ENCODE measurements at places on chromosomes 7 and 10.

- DNase-seq = no peak
Measured at GRCh38 chr10:11326913-11327616, 284.4 kb downstream of the USP6NL start.

DNA sequence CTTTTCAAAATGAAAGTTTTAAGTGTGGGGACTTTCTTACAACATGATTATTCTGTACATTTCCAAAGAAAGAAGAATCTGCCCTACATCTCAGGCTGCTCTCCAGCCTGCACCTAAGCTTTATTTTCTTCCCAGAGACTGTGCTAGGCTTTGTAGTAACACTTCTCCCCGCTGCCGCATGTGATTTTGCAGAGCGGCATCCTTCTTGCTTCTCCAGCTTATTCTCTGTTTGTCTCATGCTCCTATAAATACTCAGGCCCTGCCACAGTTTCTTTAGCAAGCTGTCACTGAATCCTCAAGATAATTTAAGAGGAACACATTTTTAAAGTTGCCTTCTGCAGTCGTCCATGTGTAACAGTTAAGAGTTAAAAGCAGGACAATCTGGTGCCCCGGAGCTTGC, 53.5 kb downstream of the INSYN2A start:
- DNase-seq = no peak

GRCh38 chr7:46738165-46738564, 817.1 kb upstream of the IGFBP3 start:
- no peak for DNase-seq

- no peak for DNase-seq
Measured at GRCh38 chr10:6388261-6388893, 185.6 kb downstream of the PFKFB3 start.

DNA sequence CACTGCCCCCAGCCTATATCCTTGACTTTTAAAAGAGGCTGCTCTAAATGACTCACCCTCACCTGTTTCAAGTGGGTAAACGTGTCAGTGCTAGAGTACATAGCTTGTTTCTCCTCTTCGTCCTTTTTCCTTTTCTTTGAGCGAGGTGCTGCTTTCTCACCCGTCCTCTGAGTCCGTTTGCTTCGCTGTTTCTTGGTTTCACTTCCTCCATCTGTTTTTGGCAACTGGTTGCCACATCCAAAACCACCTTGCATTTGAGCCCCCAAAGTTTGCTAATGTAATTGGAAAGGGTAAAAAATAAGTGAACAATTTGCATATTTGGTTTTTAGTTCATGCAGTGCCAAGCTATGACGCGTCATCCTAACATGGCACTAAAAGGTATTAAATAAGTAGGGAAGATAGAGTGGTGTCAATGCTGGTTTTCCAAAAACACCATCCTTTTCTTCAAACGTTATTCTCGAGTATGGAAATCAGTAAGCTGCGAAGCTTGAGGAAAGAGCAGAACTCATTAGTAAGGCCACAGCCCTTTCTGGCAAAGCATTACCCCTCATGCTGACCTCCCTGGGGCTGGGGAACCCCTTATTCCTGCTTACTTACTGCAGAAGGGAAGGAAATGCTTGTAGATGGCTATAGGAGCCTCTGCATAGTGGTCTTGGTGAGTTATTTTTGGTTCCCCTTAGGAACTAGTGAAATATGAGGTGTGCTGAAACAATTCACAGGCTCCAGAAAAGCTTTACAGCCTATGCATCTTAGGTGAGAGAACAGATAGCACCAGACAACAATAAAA, 133.5 kb downstream of the GALNT11 start:
- no peak for DNase-seq

- DNase-seq = peak; percentile 69
Measured at GRCh38 chr10:110746254-110746826, 102.2 kb downstream of the RBM20 start.

GRCh38 chr10:89357975-89358374, 19.9 kb upstream of the IFIT1B start:
- no peak for DNase-seq

DNA sequence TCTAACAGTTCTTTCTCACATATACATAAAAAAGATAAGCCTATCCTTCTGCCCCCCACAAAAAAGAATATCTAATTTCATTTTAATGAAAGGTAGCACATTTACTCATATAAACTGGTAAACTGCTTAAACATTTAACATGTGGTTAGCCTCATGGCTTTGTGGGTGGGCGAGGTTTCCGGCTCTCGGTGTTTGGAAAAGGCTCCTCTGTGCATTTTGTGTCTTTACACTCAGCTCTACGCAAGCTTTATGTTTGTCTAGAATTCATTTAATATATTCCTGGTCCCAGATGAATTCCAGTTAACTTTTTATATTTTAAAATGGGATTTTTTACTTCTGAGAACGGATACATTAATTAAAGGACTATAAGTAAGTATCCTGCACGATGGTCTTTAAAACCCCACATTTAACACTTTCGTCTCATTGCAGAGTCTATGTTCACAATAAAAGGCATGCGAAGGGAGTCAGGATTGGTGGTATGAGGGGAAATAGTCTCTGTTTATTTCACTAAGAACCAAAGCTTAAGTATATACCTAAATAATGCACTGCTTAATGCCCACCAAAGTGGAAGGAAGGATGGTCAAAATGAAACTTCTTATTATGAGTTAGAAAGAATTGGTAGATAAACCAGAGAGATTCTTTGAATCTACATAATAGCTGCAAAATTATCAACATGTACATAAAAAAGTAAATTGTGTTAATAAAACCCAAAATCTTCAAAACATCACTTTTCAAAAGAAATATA, 197.2 kb downstream of the CRPPA start:
- DNase-seq = peak; percentile 4

GRCh38 chr7:140010194-140010895, 52.4 kb downstream of the PARP12 start:
- DNase-seq = no peak

GRCh38 chr10:71448146-71448545, 51.4 kb downstream of the CDH23 start:
- DNase-seq = no peak

GRCh38 chr7:116232350-116232749, 22.0 kb downstream of the TES start:
- peak; percentile 25 for DNase-seq

- DNase-seq = no peak
Measured at GRCh38 chr7:27199849-27200760, at the start of gene HOXA13. TSS of gene HOXA13 (minus strand) at chr7:27200091. CDS start at chr7:27200077, 14 bp downstream.

DNA sequence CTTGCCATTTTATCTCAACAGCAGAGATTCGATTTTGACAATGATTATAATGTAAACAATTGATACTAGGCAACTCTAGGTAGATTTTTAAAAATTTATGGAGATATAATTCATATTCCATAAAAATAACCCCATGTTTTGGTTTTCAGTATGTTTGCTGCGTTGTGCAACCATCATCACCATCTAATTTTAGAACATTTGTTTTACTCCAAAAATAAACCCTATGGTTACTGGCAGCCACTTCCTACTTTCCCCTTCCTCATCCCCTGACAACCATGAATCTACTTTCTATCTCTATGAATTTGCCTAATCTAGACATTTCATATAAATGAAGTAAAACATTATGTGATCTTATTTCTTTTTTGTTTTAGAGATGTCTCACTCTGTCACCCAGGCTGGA, 401.9 kb downstream of the THSD7A start:
- DNase-seq = no peak

DNA sequence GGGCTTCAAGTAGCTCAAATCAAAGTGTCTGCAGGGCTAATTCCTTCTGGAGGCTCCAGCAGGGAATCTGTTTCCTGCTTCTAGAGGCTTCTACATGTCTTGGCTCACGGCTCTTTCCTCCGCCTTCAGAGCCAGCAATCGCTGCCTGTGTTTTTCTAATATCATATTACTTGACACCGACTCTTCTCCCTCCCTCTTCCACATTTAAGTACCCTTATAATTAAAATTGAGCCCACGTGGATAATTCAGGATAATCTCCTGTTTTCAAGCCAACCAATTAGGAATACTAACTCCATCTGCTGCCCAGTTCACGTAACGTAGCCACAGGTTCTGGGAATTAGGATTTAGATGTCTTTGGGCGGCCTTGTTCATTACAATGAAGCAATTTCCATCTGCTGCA, 372.2 kb downstream of the DPP6 start:
- no peak for DNase-seq

- peak; percentile 4 for DNase-seq
Measured at GRCh38 chr7:145779140-145779539, 337.5 kb upstream of the CNTNAP2 start.

GRCh38 chr7:79471699-79472098, 18.2 kb upstream of the MAGI2 start:
- no peak for DNase-seq

DNA sequence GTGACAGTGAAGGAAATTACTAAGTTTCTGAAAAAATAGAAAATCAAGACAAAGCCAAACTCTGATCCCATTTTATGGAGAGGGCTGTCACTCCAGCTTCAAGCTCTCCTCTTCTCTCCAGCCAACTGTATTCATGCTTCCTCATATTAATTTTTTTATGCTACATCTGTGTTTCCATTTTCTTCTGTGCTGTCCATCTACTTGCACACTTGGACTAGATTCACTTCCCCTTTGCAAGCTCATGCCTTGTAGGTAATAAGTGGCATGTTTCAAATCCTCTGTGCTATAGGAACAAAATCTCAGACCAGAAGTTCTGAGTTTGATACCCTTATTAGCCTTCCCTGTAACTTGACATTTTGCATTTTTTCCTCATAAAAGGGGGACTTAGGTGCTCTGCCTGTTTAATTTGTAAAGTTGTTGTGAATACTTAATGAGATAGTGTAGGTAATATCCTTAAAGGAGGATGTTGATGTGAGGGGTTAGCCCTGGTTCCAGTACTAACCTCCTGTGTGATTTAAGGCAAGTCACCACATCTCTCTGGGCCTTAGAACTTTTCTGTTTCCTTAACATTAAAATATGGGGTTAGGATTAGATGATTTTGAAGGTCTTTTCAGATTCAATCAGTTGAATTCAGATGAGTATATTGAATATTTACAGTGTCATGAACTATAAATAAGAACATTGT, 358.8 kb downstream of the BBS9 start:
- no peak for DNase-seq

GRCh38 chr7:158084555-158084954, 503.1 kb downstream of the PTPRN2 start:
- DNase-seq = no peak

DNA sequence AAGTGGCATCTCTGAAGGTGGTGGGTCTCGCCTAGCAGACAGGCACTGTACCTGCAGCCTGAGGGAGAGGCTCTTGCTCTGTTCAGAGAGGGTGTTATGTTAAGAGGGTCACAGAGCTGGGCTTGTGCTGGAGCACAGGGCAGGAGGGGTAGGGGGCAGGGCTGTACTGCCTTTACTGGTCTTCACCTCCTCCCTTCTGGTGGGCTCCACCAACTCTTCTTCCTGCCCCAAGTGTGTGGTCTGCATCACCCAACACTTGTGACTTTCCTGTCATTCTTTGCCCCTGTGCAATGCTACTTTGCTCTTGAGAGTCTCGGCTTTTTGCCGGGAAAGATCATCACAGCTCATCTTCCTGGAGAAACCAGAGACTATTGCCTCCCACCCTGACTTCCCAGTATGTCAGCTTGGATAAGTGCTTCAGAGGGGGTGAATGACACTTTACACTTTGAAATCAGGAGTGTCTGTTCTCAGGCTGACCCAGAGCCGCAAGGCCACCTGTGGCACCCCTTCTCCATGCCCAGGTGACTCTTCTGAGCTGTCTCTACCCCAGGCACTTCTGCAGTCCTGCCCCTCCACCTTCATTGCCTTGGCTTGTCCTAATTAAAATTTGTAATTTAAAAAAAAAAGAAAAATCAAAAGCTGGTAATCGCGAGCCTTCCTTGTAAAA, 38.4 kb upstream of the IKZF1 start:
- no peak for DNase-seq

DNA sequence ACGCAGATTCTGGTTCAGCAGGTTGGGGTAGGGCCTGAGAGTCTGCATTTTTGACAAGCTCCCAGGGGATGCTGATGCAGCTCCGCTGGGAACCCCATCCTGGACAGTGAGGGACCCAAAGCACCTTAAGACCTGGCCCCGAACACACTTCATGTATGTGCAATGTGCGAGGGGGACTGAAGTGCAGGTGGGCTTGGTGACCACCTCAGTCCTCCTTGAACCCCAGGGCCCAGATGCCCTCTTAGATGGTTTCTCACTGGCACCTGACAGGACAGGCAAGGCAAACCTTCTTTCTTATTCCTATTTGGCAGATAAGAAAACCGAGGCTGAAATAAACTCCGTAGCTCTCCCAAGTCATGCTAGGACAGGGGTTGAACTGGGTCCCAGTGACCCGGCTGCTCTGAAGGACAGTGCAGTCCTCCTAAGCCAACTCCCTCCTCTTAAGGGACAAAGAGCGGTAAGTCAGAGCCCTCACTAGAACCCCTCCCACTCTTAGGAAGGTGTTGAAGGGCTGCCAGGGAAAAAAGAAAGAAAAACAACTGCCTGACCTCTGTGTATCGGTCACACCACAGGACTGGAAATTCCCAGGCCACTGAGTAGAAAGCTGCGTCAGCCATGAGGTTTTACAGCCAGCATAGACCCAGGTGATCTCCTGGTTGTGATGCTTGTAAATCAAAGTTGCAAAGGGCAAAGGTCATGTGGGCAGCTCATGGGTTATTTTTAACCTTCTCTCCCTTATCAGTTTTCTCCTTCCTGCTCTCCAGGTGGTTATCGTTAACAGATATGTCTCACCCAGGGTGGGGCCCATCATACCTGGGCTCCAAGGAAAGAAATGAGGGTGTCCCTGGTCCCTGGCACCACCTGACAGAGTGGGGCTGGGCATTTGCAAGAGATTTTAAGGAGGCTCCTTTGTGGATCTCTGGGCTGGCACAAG, 90.9 kb upstream of the SMNDC1 start:
- peak; percentile 39 for DNase-seq

DNA sequence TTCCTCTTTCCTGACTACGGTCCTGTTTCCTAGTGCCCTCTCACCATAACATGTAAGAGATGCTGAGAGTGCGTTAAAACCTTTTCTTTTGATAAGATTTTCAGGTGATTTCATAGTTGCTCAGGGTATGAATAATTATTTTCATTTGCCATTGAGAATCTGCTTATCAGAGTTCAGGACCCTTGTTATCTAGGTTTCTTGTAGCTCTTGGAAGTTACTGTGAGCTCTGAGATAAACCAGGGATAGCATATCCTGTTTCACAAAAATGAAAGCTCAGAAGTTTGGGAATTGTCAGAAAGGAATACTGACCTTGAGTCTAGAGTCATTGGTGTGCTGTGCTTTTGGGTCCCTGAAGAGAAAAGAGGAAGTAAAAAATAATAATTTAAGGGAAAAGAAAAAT, 76.8 kb upstream of the PRKG1 start:
- no peak for DNase-seq

DNA sequence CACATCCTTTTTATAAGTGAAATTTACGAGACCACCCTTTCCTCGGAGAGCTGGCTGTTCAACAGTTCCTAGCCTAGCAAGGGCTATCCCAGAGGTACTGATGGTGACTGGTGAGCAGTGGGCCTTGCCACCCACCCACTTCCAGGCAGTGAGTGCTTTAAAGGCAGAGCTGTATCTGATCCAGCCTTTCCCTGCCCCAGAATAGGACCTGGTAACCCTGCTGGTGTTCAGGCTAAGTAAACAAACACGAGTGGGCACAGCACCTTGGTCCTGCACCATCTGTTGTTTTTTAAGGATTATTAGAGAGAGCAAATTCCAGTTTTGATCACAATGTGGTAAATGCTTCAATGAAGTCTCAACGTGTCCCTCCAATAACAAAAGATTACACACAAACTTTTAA, 75.7 kb downstream of the COBL start:
- no peak for DNase-seq

- no peak for DNase-seq
Measured at GRCh38 chr7:64101126-64101942, 56.1 kb downstream of the ZNF727 start.

- peak; percentile 78 for DNase-seq
Measured at GRCh38 chr7:55018361-55019190, at the start of gene EGFR. TSS of gene EGFR (plus strand) at chr7:55019017. CDS start at chr7:55019278, 261 bp downstream.

- no peak for DNase-seq
Measured at GRCh38 chr10:130743751-130744271, 567.7 kb downstream of the TCERG1L start.
